ENCODE measurements at places on chromosomes 4 and X.

GRCh38 chrX:18885328-18886004 lies 98.4 kb downstream of the PHKA2 start:
- no peak for DNase-seq

- DNase-seq, result no peak
Measured at GRCh38 chrX:129540722-129541184, 694 bp downstream of the OCRL start.

- DNase-seq, result no peak
Measured at GRCh38 chrX:13550346-13550745, 19.1 kb upstream of the EGFL6 start.

GRCh38 chrX:107676559-107677378 lies 48.5 kb downstream of the PRPS1 start:
- DNase-seq, result no peak

- peak; percentile 83 for DNase-seq
Measured at GRCh38 chr4:183118585-183118984, 19.5 kb downstream of the WWC2 start.

DNA sequence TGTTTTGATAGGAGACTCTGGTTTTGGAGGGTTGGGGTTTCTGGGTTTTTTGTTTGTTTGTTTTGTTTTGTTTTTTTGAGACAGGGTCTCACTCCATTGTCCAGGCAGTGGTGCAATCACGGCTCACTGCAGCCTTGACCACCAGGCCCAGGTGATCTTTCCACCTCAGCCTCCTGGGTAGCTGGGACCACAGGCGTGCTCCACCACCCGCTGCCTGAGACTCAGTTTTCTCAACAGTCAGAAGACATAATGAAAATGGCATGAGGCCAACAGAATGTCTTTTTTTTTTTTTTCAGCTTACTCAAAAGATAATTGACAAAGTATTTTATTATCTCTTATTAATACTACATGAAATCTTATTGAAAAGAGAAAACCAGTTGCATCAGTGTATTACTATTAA lies 32.4 kb downstream of the TNIP2 start:
- no peak for DNase-seq

GRCh38 chr4:89509708-89510281 lies 202.2 kb upstream of the GPRIN3 start:
- DNase-seq, result no peak

GRCh38 chr4:67721770-67722597 lies 21.0 kb upstream of the UBA6 start:
- DNase-seq, result no peak

DNA sequence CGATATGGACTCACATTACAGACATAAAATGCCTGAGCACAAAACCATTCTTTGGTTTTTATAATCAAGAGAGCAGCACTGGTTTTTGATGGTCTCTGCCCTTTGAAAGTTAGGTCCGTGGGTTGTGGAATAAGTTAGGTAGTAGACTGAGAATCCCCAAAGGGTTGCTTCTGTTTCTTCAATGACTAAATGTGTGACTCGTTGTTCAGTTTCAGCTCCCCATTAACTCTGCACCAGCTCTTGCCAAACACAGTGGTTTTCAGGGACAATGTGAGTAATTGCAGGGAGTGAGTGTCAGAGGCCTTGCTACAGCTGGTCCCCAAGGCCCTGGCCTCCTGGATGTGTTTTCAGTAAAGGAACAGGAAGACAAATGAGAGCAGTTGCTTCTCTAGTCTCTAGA lies 24.8 kb downstream of the SMIM20 start:
- DNase-seq, result no peak

DNA sequence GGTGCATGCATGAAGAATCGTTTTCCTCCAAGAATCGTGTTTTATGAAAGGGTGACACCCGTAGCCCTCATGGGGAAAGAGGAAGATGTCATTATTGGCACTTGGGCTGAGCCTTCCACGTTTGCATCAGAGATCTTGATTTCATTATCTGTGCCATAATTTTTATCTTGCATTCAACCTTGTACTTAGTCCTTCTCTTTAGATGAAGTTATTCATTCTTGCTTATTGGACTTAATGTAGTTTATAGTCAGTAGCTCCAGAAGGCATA lies 66.8 kb downstream of the GAB1 start:
- DNase-seq, result no peak

- DNase-seq, result no peak
Measured at GRCh38 chrX:123878252-123878721, 18.4 kb downstream of the XIAP start.
